Kasumi-1 (cell line): ENCODE measurements at places on chromosomes 7 and 10.

DNA sequence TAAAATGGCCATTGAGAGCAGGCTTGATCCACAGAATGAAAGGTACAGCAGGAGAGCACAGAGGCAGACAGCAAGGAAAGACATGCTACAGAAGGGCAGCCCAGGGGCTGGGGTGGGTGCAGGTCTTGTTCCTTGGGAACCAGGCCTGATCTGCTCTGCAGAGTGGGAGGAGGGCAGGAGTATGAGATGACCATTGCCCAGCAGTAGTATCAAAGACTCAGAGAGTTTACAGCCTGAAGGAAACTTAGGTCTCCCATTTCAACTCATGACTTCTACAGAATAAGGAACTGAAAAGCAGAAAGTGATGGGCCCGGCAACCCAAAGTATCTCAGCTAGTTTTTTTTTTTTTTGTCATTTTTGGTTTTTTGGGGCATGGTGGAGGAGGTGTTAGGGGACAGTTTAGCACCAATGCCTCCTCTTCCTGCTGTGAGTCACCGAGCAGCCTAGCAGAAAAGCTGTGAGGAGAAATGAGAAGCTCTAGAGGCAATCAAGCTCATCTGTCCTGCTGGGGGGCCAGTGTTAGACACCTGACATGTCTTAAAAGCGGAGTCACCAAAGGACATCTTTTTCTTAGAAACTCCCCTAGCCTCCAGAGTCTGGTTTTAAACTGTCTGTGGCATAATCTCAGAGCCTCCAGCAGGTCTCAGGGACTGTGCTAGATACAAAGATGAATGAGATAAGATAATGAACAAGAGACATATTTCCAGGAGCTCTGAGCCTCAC lies 34.3 kb upstream of the HERPUD2 start:
- peak; percentile 57 for DNase-seq

DNA sequence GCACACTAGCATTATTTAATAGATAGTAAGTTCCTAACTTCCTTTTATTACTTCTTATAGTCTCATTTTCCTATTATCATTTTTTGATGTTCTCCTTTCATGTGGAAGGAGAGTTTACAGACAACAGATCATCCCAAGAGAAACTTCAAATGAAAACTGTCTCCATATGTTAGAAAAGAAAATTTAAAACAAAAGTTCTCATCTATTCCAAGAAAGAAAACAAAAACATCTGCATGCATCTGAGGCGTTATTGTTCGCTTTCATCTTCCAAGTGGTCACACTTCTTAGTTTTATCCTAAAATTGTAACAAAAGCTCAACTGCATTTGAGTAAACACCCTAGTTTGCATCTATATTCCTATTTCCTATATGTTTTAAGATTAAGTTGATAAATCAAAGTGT lies 126.2 kb downstream of the SEMA3D start:
- DNase-seq, result no peak

GRCh38 chr7:123824754-123825067 lies 20.3 kb upstream of the HYAL4 start:
- no peak for DNase-seq

DNA sequence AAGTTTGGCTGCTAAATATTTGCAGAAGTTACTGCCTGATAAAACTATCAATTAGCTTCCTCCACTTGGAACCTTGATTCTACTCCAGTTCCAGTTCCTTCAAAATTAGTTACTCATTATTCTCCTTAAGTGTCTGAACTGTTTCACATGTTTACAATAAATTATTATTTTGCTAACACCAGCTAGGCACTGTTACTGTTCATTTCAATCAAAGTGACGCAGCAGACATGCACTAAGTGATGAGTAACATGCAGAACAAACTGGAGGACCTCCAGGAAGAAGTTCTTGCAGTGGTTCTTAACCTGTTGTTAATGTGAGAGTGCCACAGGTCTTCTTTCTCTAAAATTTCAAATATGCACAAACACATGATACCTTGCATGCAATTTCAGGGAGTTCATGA lies 491.8 kb upstream of the SEMA3A start:
- no peak for DNase-seq

DNA sequence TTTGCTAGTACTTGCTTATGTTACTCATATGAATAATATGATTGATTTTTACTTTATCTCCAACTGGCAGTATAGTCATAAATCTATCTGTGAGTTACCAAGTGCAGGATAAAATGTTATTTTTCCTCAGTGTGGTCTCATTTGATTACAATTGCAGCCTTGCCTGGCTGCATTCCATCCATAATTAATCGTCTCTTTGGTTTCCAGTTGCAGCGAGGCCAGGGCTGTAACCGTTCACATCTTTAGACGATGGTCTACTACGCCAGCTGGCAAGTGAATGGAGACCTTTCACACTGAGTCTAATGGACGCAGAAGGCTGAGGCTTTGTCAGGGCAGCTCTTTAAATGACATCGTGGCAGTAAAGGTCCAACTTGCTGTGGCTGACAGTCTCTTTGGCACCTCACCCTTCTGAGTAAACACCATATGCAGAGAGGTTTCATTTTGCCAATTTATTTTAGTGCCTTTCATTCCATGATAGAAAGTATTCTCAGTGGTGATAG lies 84.0 kb downstream of the ARL4A start:
- no peak for DNase-seq

DNA sequence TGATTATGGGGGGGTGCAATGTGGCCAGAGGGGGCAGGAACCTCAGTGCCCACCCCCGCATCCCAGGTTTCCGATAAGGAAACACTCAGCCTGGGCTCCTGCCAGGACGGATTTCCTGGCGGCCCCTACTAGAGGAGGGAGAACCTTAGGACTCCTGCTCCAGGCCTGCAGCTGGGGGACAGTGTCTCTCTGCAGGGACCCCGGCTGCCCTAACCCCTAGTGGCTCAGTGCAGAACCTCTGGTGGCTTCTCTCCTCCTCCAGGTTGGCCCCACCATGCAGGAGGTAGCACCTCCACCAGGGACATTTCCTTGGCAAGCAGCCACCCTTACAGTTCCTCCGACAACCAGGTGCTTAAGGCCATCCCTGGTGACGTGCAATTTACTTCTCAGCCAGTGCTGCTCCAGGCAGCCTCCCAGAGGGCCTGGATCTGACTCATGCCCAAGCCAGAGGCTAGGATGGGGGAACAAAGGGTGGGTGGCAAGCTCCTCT lies 31.9 kb downstream of the SH2B2 start:
- DNase-seq, result no peak

DNA sequence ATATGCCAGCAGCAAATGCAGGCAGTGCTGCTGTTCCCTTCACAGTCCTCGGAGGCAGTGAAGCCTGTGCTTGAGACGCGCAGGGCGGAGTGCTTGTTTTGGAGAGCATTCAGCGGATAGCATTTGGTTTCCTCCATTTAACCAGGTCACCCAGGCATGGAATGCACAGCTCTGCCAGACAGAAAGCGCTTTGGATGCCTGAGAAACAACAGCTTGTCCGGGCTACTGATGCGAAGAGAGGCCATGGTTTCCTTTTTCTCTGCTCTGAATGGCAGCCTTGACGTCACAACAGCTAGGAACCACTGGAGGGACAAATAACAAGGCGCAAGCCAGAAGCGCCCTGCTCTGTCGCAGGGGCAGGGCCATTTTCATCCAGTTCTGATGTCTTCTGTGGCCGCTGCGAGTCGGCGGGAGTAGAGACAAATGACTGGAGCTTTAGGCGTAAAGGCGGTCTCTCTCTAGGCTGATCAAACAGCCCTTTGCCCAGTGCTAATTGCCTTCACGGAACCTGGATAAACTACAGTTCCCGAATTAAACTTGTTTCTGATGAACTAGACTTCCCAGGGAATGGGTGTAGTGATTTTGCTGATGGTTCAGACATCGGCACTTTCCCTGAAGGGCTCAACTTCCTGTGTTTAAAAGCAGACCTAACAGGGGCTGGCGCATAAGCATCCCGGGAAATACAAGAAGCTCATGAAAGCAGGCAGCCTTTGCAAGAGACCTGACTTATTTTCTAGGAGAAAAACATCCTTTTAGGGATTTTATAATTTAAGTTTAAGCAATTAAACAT lies 187.6 kb upstream of the KLF14 start:
- no peak for DNase-seq

DNA sequence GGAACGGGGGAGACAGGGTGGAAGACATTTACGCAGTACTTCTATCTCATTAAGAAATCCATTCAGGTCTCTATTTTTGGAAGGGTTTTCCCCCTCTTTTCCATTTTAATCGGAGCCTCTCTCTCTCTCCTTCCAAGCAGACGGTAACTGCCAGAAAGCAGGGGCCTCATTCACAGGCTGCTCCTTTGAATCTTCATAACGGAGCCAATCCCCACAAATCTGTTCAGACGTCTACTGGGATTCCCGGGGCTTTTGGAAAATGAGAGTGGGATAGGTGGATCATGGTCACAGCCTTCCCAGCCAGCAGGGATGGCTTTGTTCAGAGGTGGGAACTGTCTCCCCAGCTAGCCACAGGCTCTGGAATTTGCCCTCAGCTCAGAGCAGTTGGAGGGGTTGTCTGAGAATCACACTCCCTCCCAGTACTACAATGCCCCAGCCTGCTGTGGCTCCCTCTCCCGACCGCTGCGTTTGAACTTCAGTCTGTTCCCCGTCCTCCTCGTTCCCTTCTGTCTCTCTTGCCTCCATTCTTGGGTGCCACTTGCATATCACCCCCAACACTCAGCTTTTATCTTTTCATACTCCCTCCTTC lies 413.6 kb downstream of the PLXNA4 start:
- no peak for DNase-seq

GRCh38 chr10:47255033-47255813 lies 44.8 kb upstream of the GDF10 start:
- DNase-seq, result peak; percentile 37

DNA sequence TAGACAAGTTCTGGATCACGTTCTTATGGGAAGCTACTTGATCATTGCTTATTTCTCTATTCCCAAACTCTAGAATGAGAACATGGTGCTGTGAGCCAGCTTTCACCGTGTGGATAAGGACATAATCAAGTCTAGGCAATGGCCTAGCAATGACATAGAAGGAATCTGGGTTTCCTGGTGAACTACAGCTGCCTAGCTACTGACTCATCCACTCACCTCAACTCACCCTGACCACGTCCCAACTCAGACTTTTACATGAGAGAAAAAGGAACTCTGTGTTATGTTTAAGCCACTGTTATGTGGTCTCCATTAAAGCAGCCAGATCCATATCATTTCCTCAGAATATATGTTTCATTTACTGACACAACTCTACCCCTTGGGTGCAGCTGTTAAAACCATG lies 18.8 kb upstream of the MET start:
- DNase-seq, result peak; percentile 20

GRCh38 chr10:32372000-32372875 lies 25.3 kb upstream of the EPC1 start:
- DNase-seq, result no peak

- no peak for DNase-seq
Measured at GRCh38 chr10:79380125-79380945, 33.1 kb downstream of the PPIF start.

DNA sequence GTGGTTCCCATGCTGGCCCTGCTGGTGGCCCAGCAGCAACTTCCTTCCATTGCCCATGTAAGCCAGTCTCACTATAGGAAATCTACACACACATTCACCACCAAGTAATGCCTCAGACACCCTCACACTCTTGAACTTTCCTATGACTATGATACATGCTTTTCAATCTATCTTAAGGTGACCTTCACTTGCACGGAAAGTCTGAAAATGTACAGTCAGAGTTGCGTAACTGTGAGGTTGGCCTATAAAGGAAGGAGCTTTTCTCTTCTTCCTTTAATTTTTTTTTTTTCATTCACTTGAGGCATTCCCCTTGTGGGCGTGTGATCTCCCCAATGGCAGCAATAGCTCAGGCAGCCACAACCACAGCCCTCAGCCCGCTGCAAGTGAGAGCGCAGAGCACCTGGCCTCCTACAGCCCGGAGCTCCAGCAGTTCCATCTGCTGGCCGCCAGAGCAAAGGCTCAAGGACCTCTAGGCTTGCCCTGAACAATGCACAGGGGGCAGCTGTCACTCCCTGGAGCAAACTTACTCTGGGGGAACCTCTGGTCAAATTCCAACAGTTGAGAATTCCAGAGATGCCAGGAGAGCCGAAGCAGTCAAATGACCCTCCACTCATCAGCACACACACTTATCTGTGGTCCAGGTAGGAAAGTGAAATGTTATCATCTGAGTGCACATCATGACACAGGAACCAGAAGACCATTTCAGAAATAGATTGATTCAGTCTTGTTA lies 123.1 kb upstream of the ADO start:
- no peak for DNase-seq

GRCh38 chr7:46391231-46392201 lies 470.4 kb upstream of the IGFBP3 start:
- DNase-seq, result no peak

DNA sequence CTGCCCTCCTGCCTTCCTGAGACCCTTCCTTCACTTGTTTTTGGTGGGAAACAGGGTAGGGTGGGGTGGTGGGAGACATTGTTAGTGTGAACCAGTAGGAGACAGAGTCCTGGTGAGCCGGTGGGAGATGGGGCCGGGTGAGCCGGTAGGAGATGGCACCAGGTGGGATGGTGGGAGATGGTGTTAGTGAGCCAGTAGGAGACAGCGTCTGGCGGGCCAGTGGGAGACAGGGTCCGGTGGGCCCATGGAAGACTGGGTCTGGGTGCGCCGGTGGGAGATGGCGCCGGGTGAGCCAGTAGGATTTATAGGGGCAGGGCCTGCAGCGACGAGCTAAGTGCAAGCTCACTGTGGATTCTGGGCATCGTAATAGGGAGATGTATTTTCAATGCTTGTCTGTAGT lies 116.8 kb downstream of the TRRAP start:
- DNase-seq, result no peak

DNA sequence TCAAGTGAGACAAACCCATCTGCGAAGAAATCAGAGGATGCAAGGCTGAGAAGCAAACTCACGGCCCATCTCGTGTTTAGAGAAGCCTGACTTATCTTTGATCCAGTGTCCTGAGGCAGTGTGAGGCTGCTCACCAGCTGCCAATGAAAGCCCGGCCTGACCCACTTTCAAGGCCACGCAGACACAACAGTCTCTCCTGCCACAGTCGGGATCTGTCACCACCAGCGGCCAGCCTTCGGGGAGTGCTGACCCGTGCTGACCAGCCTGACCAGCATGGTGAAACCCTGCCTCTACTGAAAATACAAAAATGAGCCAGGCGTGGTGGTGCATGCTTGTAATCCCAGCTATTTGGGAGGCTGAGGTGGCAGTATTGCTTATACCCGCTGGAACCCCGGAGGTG lies 7.4 kb upstream of the DNAJB6 start:
- no peak for DNase-seq

DNA sequence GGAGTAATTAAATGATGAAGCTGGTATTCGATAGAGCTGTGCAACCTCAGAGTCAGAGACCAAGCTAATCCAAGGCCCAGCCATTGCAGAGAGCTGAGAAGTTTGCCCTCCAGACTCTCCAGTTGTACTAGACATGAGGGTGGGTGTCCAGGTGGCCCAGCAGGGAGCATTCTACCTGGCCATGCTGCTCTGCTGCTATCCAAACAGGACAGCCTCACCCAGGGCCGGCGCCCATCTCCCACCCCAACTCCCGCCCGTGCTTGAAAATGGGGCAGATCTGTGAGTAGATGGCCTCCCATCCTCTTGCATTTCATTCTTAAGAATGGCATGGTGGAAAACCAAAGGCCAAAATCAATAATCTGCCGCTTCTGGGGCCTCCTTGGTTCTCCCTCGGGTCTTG lies 124.2 kb downstream of the TCERG1L start:
- DNase-seq, result no peak

GRCh38 chr10:18293536-18294510 lies 153.6 kb downstream of the CACNB2 start:
- no peak for DNase-seq

- no peak for DNase-seq
Measured at GRCh38 chr7:8283968-8284367, 22.0 kb upstream of the ICA1 start.
